ENCODE measurements at places on chromosomes 11 and 22.

DNA sequence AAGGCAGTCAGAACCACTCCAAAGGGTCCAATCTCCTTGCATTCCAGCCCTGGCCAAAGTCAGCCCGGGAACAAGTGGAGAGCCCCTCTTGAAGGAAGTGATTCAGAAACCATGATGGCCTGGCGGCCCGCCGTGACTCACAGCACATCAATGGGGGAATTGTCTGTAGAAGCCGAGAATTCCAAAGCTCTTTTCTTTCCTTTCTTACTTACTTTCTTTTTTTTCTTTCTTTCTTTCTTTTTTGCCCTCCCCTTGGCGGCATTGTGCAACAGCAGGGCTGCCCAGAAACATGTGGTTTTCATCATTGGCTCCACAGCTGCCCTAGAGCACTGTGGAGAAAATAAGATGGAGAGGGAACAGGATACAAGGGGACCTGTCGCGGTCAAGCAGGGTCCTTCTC, 140.2 kb upstream of the TIMP3 start:
- DNase-seq = no peak

- no peak for DNase-seq
These were observed 1231.5 kb downstream of the JRKL start for GRCh38 chr11:97621282-97621681.

GRCh38 chr11:705646-706438, at the start of gene EPS8L2:
TSS of gene EPS8L2 (plus strand) at chr11:706231. CDS start at chr11:709408, 3,177 bp downstream.
- DNase-seq = no peak

DNA sequence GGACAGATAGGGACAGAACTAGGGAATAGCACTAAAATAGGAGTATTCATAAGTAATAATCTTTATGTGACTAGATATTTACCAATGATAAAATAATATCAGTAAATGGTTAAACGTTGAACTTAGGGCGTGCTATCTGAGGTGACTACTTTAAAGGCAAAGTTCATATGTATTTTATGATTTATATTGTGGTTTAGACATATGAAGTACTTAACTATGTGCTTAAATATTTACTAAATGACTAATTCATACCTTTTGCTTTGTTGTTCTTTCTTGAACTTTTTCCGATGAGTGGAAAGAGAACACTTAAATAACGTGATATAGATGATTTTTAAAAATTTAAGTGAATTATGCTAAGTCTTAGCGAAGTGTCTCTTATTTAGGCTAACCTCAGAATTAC, 14.7 kb downstream of the LUZP2 start:
- no peak for DNase-seq

GRCh38 chr11:101881586-101881985, 33.2 kb upstream of the CEP126 start:
- no peak for DNase-seq

- no peak for DNase-seq
These were observed 68.3 kb upstream of the CTSC start for GRCh38 chr11:88405853-88406252.

DNA sequence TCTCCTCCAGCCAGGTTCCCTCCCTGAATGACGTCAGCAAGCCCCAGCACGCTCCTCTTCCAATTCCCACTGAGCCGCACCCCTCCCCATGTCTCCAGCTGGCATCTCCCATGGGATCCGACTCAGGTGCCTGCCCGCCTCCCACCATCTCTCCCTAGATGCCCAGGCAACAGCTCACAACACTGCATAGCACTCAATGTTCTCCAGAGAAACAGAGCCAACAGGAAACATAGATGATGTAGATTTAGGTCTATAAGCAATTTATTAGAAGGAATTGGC, 532.3 kb downstream of the BRD1 start:
- no peak for DNase-seq

DNA sequence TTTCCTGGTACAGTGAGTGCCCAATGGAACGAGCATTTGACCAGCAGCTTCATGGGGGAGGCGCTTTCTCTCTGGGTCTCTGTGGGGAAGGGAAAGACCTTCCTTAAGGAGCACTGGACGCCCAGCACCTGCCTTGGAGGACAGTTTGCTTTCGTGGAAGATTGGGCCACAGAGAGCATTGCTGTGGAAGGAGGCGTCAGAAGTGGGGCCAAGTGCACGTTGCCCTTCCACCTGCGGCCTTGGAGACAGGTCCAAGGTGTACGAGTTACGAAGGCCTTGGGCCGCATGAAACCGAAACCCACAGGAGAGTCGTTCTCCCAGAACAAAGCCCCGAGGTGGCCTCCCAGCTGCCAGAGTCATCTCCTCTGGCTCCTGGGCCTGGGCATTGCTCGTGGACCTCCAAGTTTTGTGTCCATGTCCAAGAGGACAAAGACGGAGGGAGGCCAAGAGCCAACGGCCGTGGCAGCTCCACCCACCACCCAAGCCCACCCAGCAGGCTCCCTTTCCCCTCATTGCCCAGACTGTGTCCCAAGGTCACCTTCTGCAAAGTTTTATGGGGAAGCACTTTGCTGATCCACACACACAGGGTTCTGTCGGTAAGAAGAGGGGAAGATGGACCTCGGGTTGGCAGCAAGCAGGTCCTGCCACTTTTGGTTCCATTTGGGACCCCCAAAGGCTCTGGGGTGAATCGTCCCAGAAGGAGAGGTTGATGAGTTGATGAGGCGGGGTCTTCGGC, 5.8 kb upstream of the NLRP6 start:
- no peak for DNase-seq

GRCh38 chr22:30027169-30027568, 53.1 kb upstream of the HORMAD2 start:
- no peak for DNase-seq

DNA sequence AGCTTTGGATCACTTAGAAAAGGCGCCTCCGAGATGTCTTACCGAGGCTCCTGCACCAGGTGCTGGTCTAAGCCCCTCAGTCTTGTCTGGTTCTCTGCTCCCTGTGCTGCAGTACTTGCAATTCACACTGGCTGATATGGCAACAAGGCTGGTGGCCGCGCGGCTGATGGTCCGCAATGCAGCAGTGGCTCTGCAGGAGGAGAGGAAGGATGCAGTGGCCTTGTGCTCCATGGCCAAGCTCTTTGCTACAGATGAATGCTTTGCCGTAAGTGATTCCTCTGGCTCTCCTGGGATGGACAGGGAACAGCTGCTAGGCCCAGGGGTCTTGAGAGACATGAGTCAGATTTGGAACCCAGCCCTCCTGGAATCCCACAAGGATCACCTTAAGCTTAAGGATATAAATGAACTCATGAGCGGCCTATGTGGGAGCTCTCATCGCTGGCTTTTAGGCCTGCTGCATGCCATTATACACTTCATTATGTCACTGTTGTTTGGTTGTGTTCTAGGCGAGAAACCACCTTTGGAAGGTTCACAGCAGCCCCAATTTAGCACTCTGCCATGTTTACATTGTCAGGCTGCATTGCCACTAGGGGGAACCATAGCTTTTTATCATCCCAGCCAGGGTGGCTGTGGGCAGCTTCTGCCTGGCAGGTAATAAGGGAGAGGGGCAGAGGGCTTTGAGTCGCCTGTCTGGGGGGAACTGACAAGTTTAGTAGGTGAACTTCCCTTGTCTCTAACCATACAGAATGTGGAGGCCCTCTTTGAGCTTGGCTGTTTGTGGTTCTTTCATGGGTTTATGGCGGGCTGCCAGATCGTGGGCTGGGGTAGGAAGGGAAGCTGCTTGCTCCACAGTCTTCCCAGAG, 8.5 kb downstream of the ACAD8 start:
- no peak for DNase-seq

- no peak for DNase-seq
These were observed 13.8 kb downstream of the CHRDL2 start for GRCh38 chr11:74717221-74717969.

DNA sequence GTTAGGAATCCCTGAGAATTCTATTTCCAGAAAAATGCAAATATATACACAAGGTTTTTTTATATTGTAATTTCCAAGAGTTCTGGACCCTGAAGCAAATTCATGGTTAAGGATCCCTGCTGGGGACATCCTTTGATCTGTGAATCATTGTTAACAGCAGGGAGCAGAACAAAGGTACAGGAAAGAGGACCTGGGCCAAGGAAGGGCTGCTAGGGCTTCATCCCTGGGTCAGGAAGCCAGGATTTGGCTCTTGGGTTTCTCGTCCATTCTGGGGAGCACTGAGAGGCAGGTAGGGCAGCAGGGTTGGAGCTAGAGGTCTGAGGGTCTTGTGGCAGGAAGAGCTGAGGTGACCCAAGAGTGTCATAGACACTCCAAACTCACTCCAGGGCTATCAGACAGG, 10.2 kb upstream of the OAF start:
- no peak for DNase-seq

GRCh38 chr22:44566911-44567310, 68.9 kb upstream of the RTL6 start:
- DNase-seq = no peak

GRCh38 chr22:30268331-30268730, 1.7 kb upstream of the OSM start:
- no peak for DNase-seq

DNA sequence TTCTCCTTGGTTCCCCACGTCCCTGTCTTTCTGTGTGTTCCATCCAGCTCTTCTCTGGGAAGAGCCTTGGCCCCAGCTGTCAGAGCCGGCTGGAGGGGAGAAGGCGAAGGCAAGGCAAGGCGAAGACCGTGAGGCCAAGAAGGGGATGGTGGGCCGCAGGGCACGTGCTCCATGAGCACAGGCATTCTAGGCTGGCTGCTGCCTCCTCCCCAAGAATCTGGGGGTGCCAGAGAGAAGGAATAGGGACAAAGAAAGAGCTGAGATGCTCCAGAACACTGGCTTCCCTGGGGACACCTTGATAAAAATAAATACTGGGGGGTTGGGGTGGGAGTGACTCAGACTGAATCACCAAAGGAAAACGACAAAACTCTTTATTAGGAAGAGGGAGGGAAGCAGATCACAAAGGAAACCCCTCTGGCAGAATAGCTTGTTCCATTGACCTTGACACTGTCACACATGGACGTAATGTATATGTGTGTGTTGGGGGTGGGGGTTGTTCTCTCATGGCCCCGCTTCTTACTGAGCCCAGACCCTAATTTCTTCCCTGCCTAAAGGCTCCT, 52.5 kb downstream of the NECTIN1 start:
- no peak for DNase-seq

- DNase-seq = no peak
These were observed 32.4 kb downstream of the ZC3H12C start for GRCh38 chr11:110125632-110126031.

GRCh38 chr11:64263021-64263946, 12.0 kb downstream of the PLCB3 start:
- DNase-seq = no peak

DNA sequence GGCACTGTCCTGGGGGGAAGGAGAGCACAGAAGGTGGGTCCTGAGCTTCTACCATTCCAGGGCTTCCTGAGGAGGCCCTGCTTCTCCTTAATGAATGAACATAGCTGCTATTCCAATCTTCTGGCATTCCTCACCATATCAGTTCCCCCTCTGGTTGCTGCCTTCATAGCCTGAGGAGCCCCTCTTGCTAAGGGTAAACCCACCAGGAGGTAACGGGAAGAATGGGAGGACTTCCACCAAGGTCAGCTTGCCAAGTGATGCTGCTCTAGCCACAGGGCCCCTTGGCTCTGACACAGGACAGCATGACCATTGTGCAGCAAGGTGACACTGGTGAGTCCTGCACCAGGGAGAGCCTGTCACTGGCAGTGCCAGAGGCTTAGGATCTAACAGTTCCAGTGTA, 1022.5 kb downstream of the TBC1D22A start:
- no peak for DNase-seq

- no peak for DNase-seq
These were observed 11.0 kb downstream of the CSTPP1 start for GRCh38 chr11:46947399-46948077.

DNA sequence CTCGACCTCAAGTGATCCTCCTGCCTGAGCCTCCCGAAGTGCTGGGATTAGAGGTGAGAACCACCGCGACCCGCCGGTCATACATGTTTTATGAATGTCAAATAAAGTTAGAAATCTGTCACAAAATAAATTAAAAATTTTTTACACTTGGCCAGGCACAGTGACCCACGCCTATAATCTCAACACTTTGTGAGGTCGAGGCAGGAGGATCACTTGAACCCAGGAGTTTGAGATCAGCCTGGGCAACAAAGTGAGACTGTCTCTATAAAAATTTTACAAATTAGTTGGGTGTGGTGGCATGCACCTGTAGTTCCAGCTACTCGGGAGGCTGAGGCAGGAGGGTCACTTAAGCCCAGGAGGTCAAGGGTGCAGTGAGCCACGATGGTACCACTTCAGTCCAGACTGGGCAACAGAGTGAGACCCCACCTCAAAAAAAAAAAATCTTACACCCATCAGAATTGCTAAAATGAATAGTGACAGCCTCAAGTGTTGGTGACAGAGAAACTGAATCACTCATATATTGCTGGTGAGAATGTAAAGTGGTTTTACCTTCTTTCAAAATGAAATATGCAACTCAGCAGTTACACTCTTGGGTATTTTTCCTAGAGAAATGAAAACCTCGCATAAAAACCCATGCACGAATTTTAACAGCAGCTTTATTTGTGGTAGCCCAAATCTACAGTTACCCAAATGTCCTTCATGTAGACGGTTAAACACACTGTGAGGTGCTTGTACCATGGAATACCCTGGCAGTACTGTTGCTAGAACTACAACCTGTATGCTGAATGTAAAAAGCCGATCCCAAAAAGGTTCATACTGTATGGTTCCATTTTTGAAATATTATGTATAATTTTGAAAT, 55.4 kb downstream of the MED15 start:
- DNase-seq = no peak

- no peak for DNase-seq
These were observed 15.9 kb downstream of the LSP1 start for GRCh38 chr11:1868636-1869291.

- no peak for DNase-seq
These were observed 76.0 kb downstream of the PACS1 start for GRCh38 chr11:66146074-66146473.

Data from globus pallidus (tissue), 1 donor.